Endothelial cell of umbilical vein (primary cell): ENCODE measurements at places on chromosomes 5 and 9. TPM values are rescaled to one million over a fixed set of nuclear protein-coding genes. Genes with fewer than 3 reads are reported as not detected.

GRCh38 chr9:127114606-127115005, 7.8 kb downstream of the ANGPTL2 start:
- no peak for DNase-seq

DNA sequence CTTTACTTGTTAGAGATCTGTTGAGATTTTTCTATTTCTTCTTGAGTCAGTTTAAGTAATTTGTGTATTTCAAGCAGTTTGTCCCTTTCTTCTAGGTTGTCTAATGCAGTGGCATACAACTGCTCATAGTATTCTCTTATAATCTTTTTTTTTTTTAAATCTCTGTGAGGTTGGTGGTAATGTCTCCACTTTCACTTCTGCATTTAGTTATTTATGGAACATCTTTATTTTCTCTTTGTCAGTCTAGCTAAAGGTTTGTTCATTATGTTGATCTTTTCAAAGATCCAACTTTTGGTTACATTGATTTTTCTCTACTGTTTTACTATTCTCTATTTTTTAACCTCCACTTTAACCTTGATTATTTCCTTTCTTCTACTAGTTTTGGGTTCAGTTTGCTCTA, 13.8 kb downstream of the FOXE1 start:
- DNase-seq: no peak

GRCh38 chr9:130713286-130713960, 19.8 kb downstream of the EXOSC2 start:
- peak; percentile 54 for DNase-seq

The INSL4 gene
- not detected in 2 replicates for total RNA-seq

GRCh38 chr5:10469253-10470050, 27.8 kb downstream of the ROPN1L start:
- no peak for DNase-seq

GRCh38 chr9:133822430-133823065, 84.4 kb upstream of the SARDH start:
- DNase-seq: no peak

DNA sequence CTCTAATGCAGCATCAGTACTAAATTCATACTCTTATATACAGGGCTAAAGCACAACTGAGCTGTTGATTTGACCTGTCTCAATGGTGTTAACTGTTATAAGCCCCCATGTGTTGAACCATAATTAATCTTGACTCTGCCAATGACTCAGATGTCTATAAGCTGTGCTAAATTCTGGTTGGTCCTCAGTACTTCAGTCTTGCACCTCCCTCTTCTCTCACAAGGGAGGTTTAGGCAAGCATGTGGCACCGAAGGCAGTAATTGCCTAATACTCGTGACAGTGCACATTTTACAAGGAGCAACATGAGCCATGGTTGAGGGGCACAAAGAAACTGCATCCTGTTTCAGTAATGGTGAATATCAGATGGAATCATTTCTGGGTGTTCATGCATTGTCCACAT, 255.9 kb downstream of the TRPM3 start:
- DNase-seq: no peak

DNA sequence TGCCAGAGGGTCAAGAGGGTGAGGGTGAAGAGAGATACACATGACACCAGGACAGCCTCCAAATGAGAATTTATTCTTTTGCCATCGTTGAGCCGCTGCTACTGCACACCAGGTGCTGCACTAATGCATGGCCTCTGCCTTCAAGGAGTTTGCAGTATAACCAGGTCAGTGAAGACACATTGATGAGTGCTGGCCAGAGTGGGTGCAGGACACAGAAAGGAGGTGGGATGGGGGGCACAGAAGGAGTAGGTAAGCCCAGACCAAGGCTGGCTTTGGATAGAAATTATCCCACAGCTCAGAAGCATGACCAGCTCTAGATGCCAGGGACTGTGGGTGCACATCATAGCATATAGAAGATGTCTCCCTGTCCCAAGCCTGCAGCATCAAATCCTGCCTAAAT, 38.0 kb downstream of the FOXI1 start:
- DNase-seq: no peak

GRCh38 chr9:37776328-37776727, 8.5 kb downstream of the EXOSC3 start:
- no peak for DNase-seq

DNA sequence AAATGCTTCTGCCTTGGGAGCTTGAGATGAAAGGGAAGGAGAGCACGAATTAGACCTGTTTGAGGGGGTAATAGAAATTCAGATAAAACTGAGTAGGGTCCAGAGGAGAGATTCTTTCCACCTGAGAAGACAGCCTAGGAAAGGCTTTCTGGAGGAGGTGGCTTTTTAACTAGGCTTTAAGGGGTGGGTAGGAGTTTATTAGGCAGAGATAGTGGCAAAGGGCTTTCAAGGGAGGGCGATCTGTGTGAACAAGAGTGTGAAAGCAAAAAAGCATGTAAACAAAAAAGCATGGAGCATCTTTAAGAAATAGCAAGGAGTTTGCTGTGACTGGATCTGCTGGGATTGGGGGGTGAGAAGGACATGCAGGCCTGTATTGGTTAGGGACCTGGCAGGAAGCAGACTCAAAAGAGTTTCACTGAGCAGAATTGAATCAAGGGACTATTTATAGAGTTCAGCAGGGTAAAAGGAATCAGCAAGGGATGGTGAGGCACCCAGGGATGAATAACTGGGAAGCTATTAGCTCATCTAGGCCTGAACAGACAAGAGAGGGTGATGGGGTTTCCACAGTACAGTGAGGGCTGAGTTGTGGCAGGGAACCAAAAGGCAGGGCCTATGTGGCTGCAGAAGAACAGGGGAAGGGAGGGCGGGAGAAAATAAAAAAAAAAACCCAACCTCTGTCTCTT, 18.8 kb downstream of the SLC1A1 start:
- DNase-seq: no peak

DNA sequence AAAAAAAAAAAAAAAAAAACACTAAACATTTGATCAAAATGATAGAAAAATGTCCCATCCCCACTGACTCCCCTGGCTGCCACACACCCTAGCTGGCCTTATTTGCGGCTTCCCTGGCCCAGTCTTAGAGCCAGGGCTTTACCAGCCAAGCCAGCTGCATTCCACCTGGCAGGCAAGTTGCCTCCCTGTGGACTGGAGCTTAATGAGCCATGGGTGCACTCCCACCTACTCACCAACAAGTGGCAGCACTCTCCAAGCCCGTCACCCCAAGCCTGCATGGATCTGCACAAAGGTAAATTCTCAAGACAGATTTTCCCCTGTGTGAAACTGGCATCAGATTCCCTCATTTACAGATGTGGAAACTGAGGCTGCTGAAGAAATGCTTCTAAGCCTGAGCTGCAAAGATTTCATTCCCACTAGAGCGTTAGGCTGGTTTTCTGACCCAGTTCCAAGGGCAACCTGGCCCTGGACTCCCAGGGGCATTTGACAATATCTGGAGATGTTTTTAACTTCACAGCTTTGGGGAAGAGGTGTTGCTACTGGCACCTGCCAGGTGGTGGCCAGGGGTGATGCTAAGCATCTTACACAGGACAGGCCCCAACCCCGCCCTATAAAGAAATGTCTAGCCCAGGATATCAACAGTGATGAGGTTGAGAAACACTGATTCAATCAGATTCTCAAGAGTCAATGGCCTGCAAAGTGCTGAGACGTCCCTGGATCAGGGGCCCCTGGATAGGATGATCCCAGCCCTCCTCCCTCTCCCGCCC, 21.9 kb upstream of the VDAC1 start:
- DNase-seq: peak; percentile 44

The SNCAIP gene
- total RNA-seq: 35.9 and 42.0 TPM in 2 replicates

- no peak for DNase-seq
Measured at GRCh38 chr9:105993116-105993854, 298.9 kb downstream of the TMEM38B start.

The NRG2 gene
- total RNA-seq: 0.30 and 0.42 TPM in 2 replicates

The LTC4S gene
- 0.88 and 0.95 TPM in 2 replicates for total RNA-seq

GRCh38 chr9:114096866-114097612, 2.1 kb downstream of the KIF12 start:
- no peak for DNase-seq

GRCh38 chr5:14327624-14328023, 184.5 kb downstream of the TRIO start:
- no peak for DNase-seq

DNA sequence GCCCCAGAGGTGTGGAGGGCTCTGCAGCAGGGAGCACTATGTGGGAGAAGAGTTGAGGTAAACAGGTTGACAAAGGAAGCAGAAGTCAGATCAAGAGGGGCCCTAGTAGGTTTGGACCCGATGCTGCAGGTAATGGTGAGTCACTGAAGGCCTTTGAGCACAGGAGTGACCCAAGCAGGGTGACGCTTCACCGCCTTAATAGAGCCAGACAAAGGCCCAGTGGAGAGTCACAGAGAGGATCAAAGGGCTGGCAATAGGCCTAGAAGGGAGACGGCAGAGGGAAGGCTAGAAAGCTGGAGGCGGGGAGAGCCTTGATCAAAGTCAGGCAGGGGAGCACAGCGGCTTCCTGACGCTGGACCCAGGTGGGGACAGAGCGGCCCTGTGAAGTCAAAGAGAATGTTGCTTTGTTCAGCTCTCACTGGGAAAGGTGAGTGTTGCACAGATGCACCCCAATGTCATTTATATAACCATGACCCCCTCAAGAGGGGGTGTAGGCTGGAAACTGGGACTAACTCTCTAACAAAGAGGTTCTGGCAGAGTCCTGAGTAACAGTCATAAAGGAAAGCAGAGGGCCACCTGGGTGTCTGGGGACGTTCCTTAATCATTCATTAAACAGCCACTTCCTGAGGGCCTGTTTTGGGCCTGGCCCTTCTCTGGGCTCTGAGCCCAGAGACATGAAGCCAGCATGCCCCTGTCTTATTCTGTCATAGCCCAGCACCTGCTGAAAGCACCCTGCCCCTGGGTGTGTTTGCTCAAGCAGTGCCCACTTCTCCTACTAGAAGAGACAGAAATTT, 9.8 kb upstream of the CPLX2 start:
- DNase-seq: no peak

DNA sequence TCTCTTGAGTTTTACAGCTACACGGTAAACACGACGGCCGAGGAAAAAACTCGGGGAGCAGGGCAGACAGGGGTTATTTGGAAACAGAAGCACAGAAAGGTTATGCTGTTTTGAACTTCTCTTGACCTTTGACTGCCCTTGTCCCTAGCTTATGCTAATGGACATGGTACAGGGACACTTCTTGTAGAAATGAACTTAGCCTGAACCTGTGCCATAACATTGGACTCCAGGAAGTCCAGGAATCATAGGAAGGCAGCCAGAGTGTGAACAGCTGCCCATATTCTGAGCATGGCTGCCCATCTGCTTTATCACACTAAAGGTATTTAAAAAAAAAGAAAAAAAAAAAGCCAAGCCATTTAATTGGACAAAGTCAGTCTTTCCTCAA, 46.1 kb downstream of the NR6A1 start:
- no peak for DNase-seq

GRCh38 chr5:139341689-139342422, at the start of gene PAIP2:
TSS of gene PAIP2 (plus strand) at chr5:139341854. CDS start at chr5:139363785, 21,931 bp downstream.
- peak; percentile 98 for DNase-seq

The CCL21 gene
- 0.85 TPM in 1 of 2 replicates, not detected in the other for total RNA-seq

DNA sequence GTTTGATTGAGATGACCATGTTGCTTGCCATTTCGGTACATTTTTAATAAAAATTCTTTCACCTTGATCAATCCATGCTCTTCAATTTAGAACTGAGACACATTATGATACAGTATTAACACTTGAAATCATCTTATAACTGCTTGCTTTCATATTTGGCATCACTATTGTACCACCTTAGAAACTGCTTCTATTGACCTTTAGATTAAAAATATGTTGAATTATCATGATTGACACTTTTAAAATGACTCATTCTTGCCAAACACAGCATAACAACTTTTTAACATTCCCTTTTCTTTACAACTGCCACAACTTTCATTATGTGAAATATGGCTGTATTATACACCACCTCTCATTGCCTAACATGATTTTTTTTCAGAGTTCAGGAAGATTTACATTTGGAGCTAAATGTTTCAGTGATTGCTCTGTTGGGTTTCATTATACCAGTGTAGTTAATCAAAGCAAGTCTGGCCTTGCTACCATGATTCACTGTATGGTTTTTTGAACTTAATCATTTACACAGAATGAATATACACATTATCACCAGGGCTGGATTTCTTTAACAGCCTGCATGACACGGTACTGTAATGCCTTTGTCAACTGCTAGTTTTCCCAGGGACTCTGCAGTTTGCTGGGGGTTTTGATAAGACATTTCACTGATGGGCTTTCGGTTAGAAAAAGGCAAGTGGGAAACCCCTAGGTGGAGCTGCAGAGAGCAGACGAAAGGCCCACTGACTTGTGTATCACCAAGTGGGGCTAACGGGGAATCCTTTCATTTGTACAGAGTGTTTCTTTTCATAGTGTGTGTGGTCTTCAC, 93.6 kb upstream of the TLE4 start:
- peak; percentile 28 for DNase-seq

GRCh38 chr5:154860123-154860522, 1.7 kb downstream of the CNOT8 start:
- DNase-seq: peak; percentile 25

GRCh38 chr9:14563902-14564624, 129.2 kb downstream of the ZDHHC21 start:
- no peak for DNase-seq

The UGT3A2 gene
- not detected in 2 replicates for total RNA-seq

- DNase-seq: peak; percentile 75
Measured at GRCh38 chr5:163504079-163504931, 1.1 kb upstream of the MAT2B start.

- DNase-seq: no peak
Measured at GRCh38 chr9:107685376-107685775, 195.8 kb upstream of the KLF4 start.

DNA sequence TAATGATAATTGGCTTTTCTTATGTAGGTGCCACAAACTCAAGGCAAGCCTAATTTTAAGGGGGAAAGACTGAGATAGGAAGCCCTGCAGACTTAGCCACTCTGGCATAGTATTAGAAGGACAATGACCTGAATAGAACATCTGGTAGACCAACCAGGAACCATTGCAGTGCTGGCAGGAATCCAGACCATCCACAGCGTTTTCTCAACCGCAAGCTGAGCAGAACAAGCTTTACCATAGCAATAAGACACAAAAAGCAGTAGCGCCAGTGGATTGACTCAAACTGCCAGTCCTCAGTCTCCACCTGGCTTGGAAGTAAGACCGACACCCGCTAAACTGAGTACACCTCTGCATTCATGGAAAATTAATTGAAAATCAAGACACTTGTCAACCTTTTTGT, 141.3 kb upstream of the LPAR1 start:
- no peak for DNase-seq

- no peak for DNase-seq
Measured at GRCh38 chr5:58191443-58191842, 268.4 kb downstream of the PLK2 start.

The PCDHB5 gene
- 0.27 and 0.28 TPM in 2 replicates for total RNA-seq

The PCDHGB7 gene
- total RNA-seq: 12.6 and 13.0 TPM in 2 replicates

GRCh38 chr5:9241479-9242305, 304.2 kb downstream of the SEMA5A start:
- no peak for DNase-seq

- DNase-seq: peak; percentile 24
Measured at GRCh38 chr5:137218471-137218870, 280.7 kb downstream of the SPOCK1 start.
